H1 (cell line): ENCODE measurements at places on chromosomes 4 and X. TPM values are rescaled to one million over a fixed set of nuclear protein-coding genes. Genes with fewer than 3 reads are reported as not detected.

IL1RAPL1 gene
- 0.11 and 0.13 TPM in 2 replicates for polyA plus RNA-seq

ARX gene
- polyA plus RNA-seq = 0.05 TPM in 1 of 2 replicates, not detected in the other

PLAC8 gene
- polyA plus RNA-seq = 0.98 and 1.7 TPM in 2 replicates

ARSJ gene
- polyA plus RNA-seq = 1.3 and 1.4 TPM in 2 replicates

FATE1 gene
- 0.12 and 0.27 TPM in 2 replicates for polyA plus RNA-seq

FOXR2 gene
- not detected in 2 replicates for polyA plus RNA-seq

GPR82 gene
- polyA plus RNA-seq = not detected in 2 replicates

TMEM33 gene
- 72.5 and 86.6 TPM in 2 replicates for polyA plus RNA-seq

TIGD4 gene
- polyA plus RNA-seq = 0.20 and 0.42 TPM in 2 replicates

TCEAL6 gene
- not detected in 2 replicates for polyA plus RNA-seq

BMX gene
- not detected in 2 replicates for polyA plus RNA-seq

NXF2B gene
- not detected in 2 replicates for polyA plus RNA-seq

P2RY4 gene
- 0.38 and 0.55 TPM in 2 replicates for polyA plus RNA-seq

IL21 gene
- not detected in 2 replicates for polyA plus RNA-seq

DNA sequence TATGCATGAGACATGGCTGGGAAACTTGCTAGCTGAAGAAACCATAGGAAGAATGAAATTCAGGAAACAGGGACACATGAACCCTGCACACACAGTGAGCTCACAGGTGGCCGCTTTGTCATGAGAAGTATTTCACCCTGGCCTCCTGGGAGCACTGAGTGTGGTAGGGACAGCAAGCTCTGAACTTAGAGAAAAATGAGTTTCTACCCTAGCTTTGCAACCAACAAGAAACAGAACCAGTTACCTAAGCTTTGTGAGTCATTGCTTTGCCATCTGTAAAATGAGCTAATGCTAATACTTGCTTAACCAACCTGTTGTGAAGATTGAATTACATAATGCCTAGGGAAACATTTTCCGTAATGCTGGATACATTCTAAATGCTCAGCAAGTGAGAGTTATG is 206.6 kb upstream of the HS3ST1 start:
- no peak for DNase-seq

- DNase-seq = no peak
These were observed 64.5 kb downstream of the ARL9 start for GRCh38 chr4:56570041-56570440.

GRCh38 chrX:120446498-120446897 is 22.6 kb downstream of the LAMP2 start:
- DNase-seq = no peak

- DNase-seq = peak; percentile 9
These were observed 661.6 kb downstream of the RAPGEF2 start for GRCh38 chr4:159764343-159764952.

DNA sequence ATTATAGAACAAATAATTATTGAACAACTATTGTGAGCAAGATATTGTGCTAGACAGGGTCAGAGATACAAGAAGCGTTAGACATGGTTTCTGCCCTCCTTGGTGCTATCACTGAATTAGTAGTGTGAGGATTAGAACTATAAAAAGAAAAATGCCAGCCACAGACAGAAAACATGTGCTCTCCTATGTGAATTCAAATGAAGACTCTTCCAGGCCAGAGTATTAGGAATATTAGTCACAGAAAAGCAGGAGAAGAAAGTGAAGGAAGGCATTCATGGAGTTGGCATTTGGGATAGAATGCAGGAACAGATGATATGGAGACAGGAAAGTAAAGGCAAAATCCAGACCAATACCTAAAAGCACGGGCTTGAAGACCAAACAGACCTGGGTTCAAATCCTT is 179.6 kb upstream of the TENM3 start:
- no peak for DNase-seq

- DNase-seq = no peak
These were observed 293.2 kb upstream of the LCORL start for GRCh38 chr4:18314731-18315130.

GRCh38 chr4:138235419-138235952 is 6.7 kb downstream of the SLC7A11 start:
- no peak for DNase-seq

DNA sequence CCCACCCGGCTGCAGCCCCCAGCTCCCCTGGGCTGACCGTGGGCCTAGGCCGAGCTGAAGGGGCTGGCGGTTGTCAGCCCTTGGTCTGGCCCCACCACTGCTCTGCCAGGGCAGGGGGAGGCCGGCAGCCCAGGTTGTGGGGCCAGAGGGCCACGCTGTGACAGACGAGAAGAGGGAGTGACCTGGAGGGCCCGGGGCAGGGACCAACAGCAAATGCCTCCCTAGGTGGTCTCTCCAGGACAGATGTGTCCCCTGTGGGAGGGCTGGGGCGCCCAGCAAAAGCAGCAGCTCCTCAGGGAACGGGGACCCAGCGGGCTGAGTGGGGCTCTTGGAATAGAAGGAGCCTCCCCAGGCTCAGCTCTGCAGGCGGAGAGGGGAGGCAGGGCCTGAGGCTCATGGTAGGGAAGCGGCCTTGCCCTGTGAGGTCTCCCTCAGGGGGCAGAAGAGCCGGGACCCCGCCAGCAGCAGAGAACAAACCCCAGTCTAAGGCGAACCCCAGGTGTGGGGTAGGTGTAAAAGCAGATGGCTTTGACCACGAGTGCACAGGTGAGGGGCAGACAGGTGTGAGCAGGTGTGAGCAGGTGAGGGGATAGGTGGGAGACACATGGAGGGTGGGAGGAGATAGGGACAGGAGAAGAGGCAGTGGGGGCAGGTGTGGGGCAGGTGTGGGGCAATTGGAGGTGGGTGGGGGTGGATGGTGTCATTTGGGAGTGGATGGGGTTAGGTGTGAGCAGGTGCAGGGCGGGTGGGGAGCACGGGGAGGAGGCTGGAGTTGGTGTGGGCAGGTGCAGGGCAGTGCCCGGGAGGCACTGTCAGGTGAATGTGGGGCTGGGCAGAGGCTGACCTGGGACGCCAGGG is 34.1 kb upstream of the SPON2 start:
- DNase-seq = no peak

GRCh38 chr4:100280807-100281206 is 90.5 kb upstream of the DDIT4L start:
- DNase-seq = no peak

GRCh38 chr4:31557437-31557836 is 837.3 kb downstream of the PCDH7 start:
- DNase-seq = no peak

GRCh38 chr4:183154701-183155391 is 55.8 kb downstream of the WWC2 start:
- DNase-seq = no peak

- DNase-seq = no peak
These were observed 18.0 kb downstream of the PPEF1 start for GRCh38 chrX:18725310-18725943.

DNA sequence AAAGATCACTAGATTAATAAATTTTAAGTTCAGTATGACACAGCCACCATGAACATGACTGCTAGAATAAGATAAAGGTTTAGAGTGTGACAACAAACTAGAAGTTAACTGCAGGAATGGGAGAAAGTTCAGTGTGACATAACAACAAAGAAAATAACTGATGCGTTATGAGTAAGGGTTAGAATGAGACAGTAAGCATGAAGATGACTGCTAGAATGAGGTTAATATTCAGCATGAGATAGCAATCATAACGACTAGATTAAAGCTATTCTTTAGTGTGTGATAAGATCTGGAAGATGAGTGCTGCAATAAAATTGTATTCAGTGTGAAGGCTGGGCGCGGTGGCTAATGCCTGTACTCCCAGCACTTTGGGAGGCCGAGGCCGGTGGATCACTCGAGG is 48.4 kb upstream of the SMIM10L2A start:
- no peak for DNase-seq

DNA sequence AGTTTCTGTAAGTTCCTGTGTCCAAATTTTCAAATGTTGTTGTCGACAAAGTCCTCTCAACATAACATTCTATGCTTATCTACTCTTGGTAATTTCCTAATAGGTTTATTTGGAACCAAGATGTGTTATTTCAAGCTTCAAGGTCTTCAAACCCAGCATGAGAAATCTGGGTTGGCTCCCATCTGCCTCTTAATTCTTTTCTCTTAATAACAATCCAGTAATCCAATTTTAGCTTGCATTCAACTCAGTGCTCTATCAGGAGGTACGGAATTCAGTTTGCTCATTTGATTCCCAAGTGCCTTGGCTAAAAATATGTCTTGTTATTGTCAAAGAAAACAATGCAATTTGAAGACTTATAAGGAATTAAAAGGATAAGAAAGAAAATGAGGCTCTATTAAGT is 235.5 kb upstream of the MID1 start:
- DNase-seq = no peak

DNA sequence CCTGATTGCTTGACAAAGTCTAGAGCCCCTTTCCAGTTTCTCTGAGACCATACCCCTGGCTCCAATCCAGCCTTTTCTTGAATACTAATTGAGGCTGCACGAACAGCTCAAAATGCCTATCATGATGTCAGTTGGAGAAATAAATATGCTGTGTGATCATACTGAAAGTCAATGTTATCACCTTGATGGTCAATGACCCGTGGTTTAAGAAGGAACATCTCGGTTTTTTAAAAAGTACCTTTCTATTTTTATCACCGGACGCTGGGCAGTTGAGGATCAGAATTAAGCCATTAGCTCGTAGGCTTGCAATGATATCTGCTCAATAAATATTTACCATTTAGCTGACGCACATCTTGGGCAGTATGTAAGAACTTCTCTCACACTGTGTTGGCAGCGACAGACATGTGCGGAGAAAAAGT is 852 bp upstream of the WDR44 start:
- DNase-seq = no peak

- no peak for DNase-seq
These were observed 58.9 kb downstream of the RELL1 start for GRCh38 chr4:37627263-37627662.

DNA sequence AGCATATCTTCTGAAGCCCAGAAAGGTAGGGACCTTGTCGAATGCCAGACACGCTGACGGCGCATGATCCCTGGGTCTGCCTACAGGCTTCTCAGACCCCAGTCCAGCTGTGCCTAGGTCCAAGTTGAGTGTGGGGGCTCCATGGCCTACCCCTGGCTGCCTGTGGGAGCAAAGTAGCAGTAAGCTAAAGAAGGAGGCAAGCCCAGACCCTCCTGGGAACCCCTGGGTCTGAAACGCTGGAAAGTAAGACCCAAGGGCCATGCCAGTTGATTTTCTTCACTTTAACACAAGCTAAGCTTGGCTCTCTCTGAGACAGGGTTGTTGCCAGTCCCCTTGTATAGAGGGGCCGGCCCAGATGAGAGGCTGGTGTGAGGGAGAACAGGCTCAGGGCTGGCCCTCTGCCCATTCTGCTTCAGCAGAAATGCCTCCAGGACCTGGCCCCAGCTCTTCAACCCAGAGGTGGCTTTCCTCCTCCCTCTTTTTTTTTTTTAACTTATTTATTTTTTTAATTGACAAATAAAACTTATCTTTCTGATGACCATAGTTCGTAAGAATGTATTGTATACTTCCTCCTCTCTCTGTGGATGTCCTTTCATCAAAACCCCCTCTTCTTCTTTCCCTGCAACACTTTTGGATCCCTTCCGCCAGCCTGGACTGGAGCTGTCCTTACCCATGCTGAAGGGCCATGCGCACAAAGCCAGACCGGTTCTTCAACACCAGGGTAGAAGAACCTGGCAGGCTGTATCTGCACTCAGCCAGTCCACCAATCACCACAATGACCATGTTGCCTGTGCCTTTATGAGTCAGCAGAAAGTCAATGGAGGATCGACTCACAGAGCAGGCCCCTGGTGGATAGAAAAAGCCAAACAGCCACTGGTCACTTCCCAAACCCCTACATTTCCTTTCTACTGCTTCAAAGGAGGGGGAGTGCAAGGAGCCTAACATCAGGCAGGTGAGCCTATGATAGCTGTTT is 7.1 kb downstream of the AWAT2 start:
- DNase-seq = no peak

GRCh38 chr4:31467781-31468180 is 747.6 kb downstream of the PCDH7 start:
- no peak for DNase-seq

GRCh38 chrX:11611161-11611560 is 54.6 kb downstream of the ARHGAP6 start:
- DNase-seq = no peak

- DNase-seq = no peak
These were observed 6.0 kb upstream of the PDGFC start for GRCh38 chr4:156977435-156978160.

- DNase-seq = peak; percentile 84
These were observed 102.0 kb downstream of the PTTG2 start for GRCh38 chr4:38062088-38062775.

DNA sequence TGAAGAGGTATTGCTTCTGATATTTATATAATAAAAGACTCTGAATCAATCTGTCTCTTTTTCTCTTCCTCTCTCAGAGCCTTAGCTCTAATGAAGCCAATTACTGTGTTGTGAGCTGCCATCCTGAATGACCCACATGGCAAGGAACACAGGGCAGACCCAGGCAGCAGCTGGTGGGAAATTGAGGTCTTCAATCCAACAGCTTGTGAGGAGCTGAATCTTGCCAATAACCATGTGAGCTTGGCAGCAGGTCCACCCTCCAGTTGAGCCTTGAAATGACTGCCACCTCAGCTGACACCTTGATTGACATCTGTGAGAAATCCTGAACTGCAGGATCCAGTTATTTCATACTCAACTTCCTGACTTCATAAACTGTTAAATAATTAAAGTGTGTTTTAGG is 149.4 kb downstream of the NDST4 start:
- DNase-seq = no peak

DNA sequence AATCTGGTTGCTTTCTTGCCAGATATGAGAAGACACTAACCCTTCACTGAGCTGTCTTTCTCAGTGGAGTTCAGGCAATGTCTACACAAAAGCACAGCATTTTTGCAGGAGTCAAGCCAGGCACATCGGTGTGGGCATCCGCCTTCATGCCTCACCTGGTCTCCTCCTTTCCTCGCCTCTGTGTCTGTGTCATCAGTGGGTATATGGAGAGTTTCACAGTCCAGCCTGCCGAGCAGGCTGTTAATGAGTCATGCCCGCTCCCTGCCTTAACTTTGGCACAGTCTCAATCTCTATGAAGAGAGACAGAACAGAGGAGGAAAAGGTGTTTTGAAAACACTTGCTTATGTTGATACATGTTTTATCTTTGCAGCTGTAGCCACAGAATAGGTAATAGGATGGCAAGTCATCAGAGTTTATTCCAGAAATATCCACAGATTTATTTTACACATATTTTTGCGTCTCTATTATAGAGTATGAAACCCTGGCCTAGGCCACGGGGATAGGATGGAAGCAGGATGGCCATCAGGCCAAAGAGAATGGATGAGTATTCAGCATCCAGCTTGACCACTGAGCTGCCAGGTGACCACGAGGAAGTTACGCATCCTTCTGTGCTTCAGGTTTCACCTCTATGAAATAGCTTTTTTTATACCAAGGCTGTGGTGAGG is 32.8 kb upstream of the MAML3 start:
- no peak for DNase-seq
